ENCODE measurements at places on chromosomes 7 and 10.

DNA sequence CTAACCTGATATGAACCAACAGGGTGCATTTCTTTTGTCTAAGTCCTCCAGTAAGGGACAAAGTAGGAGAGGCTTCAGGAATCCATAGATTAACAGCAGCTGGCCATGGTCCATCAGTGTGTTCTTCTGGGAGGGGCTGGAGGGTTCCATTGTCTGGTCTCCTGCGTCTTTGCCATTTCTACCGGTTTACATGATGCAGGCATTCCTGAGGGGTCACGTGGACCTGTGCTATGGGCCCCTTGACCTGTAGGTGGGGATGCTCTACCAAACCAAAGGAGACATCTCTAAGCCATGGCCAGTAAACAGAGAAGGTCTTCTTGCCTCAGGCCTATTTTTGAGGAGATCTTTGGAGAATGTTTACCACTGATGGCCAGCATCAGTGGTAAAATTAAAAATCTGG lies 28.7 kb upstream of the HABP2 start:
- no peak for DNase-seq

GRCh38 chr7:123824754-123825067 lies 20.3 kb upstream of the HYAL4 start:
- no peak for DNase-seq

DNA sequence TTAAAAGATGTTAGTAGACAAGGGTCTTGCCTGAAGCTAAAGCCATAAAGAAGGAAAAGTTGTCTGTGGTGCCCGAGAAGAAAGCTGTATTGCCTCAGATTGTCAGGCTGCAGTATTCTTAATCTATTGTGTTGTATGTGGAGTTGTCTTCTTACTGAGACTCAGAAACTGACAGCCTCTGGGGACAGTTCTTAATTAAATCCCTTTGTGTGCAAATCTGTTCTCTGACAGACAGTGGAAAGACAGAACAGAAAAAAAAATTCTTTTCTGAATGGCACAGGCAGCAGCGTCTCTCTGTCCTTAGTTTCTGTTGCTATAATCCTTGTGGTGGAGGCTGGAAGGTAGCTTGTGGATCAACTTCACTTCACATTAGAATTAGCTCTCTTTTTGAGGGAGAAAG lies 16.8 kb downstream of the VWC2 start:
- no peak for DNase-seq

DNA sequence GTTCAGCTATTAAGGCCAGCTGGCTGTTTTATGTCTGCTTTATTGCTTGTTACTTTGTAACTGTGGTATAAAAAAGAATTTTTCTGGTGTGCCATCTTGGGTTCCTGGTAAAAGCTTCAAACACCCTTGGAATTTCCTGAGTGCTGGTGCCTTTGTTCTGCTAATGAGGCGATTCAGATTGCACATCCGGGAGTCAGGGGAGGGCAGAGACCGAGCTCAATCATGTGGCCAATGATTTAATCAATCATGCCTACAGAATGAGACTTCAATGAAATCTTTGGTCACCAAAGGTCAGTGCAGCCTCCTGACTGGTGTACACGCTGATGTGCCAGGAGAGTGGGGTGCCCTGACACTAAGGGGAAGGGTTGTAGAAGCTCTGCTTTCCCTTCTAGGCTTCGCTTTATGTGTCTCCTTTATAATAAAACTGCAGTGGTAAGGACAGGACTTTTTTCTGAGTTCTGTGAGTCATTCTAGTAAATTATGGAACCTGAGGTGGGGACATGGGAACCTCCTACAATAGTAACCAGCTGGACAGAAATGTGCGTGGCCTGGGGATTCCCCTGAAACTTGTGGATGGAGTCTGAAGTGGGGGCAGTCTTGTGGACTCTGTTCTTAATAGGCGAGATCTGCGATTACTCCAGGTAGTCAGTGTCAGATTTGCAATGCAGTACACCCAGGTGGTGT lies 69.4 kb upstream of the OGDHL start:
- DNase-seq, result no peak

DNA sequence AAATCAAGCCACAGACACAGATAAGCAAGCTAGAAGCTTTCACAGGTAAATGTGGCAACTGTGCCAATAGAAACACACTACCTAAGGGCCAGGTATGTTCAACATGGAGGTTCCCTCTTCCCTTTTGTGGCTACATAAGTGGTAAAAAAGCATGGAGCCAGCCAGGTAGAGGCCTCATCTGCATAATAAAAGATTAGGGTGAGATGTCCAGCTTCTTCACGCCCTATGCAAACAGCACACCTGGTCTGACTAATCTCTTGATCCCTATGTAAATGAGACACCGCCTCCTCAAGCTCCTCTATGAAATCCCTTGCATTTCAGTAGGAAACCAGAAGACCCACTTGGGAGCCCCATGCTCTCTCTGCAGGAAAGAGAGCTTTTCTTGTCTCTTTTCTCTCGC lies 282.2 kb downstream of the NEBL start:
- no peak for DNase-seq

GRCh38 chr10:83995738-83996331 lies 143.5 kb upstream of the GHITM start:
- no peak for DNase-seq

DNA sequence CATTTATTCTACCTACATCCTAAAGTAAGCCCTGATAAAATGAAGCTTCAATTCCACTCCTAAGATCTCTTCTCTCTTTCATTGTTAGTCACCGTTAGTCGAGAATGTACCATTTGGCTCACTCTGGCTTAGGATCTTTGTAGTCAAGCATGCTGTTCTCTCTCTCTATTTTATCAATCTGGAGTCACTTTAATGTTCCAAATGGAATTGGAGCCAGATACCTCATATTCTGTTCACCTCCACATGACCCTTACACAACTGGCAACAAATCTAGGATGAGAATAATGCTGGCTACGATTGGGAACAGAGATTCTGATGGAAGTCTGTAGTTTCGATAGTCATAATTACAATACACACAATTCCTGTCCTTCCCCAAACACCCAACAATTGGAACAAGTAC lies 213.7 kb downstream of the TWIST1 start:
- no peak for DNase-seq

DNA sequence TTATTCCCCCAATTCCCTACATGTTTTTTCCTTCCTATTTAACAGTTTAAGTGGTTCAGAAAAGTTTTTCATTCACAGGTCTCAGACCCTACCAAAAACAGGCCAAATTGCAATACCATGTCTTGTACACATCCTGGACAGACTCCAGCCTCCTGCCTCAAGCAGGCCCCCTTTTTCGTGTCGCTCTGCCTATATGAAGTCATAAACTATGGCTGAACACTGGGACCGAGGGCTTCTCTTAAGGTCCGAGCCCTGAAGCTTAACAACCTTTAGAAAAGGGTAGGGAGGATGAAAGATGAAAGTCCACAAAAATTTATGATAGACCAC lies 1.4 kb downstream of the FBXW4 start:
- DNase-seq, result no peak

Data from effector CD4-positive, alpha-beta T cell (primary cell).